ENCODE measurements at places on chromosomes 16 and 17.
A peak's percentile ranks its signal among the peaks of the same experiment; 100 is the strongest.

DNA sequence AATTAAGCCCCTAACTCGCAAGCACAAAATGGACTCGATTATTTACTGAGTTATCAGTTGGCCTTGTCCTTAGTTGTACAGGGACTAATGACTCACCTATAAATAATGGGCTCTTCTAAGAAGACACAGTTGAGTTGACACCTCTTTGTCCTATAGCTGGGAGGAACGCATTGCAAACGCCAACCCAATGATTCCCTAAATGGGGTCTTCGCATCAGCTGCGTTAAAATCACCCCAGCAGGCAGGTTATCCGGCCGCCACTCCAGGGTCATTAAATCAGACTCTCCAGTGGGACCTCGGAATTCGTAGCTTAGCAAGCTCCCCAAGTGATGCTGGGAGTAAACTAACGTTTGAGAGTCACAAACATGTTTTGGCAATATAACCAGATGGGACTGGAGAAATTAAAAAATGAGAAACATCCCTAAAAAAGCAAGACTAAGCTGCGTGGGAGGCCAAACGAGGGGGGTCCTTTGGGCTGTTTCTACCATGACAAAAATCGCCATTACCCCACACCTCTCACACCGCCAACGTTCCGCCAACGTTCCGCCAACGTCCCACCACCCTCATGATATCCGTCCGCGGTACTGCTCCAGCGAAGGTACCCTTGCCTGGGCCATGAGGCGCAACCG lies 932 bp upstream of the NFE2L1 start:
- DNase-seq: no peak

DNA sequence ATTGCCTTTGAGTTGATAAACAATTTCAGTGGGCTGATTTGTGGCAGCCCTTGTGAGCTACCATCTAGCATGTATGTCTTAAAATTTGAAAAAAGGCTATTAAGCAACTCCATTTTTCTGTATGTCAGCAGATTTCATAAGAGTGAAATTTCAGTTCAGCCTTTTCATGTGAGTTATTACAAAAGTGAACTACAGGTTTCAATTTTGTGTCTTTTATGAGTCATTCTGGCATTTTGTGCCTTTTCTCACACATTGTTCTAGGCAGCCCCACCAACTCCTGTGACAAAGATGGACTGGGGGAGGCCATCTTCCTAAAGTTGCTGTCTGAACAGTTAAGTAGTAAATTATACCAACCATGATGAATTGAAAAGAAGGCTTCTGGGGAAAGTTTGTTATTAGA lies 52.1 kb downstream of the USP10 start:
- DNase-seq: no peak

- DNase-seq: no peak
Observed at GRCh38 chr16:74275711-74276110, 20.9 kb upstream of the PSMD7 start.

GRCh38 chr17:34826332-34826731 lies 134.9 kb downstream of the CCT6B start:
- DNase-seq: peak; percentile 45

GRCh38 chr17:27354491-27355081 lies 60.7 kb downstream of the WSB1 start:
- no peak for DNase-seq

- no peak for DNase-seq
Observed at GRCh38 chr17:12566291-12566690, 99.4 kb upstream of the MYOCD start.
